ENCODE measurements at places on chromosomes 12 and 14. TPM values are rescaled to one million over a fixed set of nuclear protein-coding genes. Genes with fewer than 3 reads are reported as not detected.

GRCh38 chr14:64806202-64806861, 73.4 kb downstream of the SPTB start:
- H3K27me3 ChIP-seq: no peaks in the 10 kb centered on the region
- DNase-seq: peak; percentile 82
- peaks cover 11% of the 10 kb centered on the region for H3K4me1 ChIP-seq
- peak overlapping the region; percentile 68 for H3K27ac ChIP-seq
- H3K4me3 ChIP-seq: no peak overlapping the region
- H3K36me3 ChIP-seq: no peaks in the 10 kb centered on the region

GRCh38 chr14:101062601-101063000, 159.1 kb upstream of the RTL1 start:
- no peaks in the 10 kb centered on the region for H3K36me3 ChIP-seq
- H3K27me3 ChIP-seq: no peaks in the 10 kb centered on the region
- H3K27ac ChIP-seq: no peak overlapping the region
- no peak overlapping the region for H3K4me3 ChIP-seq
- peak; percentile 45 for DNase-seq

DNA sequence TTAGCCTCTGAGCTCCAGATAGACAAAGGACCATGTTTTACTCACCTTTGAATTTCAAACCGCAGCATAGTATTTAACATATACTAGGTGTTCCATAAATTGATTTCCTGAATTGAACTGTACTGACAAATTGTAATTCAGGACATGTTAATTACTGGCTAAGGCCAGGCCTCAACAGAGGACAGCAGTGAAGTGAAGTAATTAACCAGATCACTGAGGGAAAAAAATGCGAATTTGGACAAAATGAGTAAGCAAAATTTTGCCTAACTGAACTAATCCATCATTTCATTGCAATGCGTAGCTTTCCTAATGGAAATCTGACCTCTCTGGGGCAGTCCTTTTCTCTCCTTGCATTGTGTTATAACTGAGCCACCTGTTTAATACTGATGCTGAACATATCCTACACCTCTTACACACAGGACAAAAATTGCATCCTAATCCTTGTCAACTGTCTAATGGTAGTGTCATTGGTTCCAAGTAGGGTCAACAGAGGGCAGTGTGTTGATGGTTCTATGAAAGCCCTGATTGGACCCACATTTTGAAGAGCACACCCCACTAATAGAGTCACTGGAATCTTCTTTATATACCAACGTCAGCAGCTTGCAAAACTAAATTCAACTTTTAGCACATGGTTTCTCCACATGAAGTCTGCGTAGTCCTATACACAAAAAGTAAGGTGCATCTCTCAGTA, 148.4 kb downstream of the SLC25A21 start:
- H3K27ac ChIP-seq: no peak overlapping the region
- H3K4me1 ChIP-seq: no peaks in the 10 kb centered on the region
- H3K27me3 ChIP-seq: no peaks in the 10 kb centered on the region
- no peaks in the 10 kb centered on the region for H3K36me3 ChIP-seq

DNA sequence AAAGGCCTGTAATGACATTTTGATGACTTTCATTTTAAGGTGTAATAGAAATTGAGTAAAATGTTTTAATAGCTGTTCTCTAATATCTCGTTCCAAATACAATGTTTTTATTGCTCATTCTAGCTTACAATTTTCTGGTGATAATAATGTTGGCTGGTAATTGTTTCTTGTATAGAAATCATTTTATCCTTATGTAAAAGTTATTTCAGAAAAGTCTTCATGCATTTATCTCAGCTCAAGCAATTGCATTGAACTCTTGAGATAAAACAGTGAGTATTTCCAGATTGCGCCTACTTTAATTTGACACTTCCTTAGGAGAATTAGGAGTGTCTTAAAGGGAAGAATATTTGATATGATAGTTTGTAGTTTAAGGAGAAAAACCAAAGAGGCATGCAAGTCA, 4.0 kb downstream of the RMST start:
- peaks cover 2% of the 10 kb centered on the region for H3K27me3 ChIP-seq
- no peak for DNase-seq
- H3K36me3 ChIP-seq: no peaks in the 10 kb centered on the region
- H3K27ac ChIP-seq: no peak overlapping the region
- H3K4me1 ChIP-seq: no peaks in the 10 kb centered on the region
- H3K4me3 ChIP-seq: no peak overlapping the region

GRCh38 chr14:53541411-53541810, 388.3 kb upstream of the DDHD1 start:
- H3K36me3 ChIP-seq: no peaks in the 10 kb centered on the region
- DNase-seq: no peak
- H3K4me1 ChIP-seq: no peaks in the 10 kb centered on the region
- no peak overlapping the region for H3K4me3 ChIP-seq

DNA sequence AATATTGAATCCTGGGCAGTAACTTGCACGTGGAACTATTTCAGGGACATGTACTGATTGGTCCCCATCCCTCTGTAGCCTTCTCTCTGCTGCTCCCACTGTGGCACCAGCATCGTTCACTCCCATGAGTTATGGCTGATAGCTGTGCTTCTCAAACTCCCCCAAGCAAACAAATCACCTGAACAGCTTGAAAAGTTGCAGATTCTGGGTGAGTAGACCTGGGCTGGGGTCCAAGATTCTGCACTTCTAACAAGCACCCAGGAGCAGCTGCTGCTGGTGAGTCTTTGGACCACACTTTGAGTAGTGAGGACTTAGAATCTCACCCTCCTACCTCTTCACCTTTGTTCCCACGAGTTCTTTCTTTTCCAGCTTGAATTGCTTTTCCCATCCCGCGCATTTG, 49.4 kb upstream of the ZFP36L1 start:
- no peak for DNase-seq
- H3K4me3 ChIP-seq: no peak overlapping the region
- H3K4me1 ChIP-seq: no peaks in the 10 kb centered on the region
- H3K36me3 ChIP-seq: peaks cover 4% of the 10 kb centered on the region
- H3K27ac ChIP-seq: no peak overlapping the region

- no peak overlapping the region for H3K4me3 ChIP-seq
- no peak overlapping the region for H3K27ac ChIP-seq
- H3K27me3 ChIP-seq: no peaks in the 10 kb centered on the region
- H3K4me1 ChIP-seq: peaks cover 3% of the 10 kb centered on the region
- DNase-seq: no peak
- no peaks in the 10 kb centered on the region for H3K36me3 ChIP-seq
These were observed 795 bp upstream of the PXN start for GRCh38 chr12:120266180-120266870.

DNA sequence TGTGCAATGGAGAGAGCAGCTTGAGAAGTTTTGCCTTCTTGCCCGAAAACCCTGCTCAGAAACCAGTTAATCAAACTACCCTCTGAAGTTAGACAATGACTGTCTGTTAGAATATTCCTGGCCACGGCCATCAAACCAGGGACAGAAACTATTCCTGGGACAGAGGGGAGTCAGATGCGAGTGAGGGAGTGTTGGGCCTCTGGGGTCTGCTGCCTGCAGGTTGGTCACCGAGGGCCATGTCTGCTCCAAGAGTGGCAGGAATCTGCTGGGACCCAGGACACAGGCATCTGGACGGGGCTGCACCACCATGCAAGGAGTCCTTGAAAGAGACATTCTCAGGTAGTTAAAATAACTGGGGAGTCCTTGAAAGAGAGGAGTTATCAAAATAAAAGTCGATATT, 16.9 kb upstream of the EIF2B2 start:
- H3K4me3 ChIP-seq: no peak overlapping the region
- H3K27ac ChIP-seq: no peak overlapping the region
- DNase-seq: no peak
- no peaks in the 10 kb centered on the region for H3K36me3 ChIP-seq
- no peaks in the 10 kb centered on the region for H3K4me1 ChIP-seq

DNA sequence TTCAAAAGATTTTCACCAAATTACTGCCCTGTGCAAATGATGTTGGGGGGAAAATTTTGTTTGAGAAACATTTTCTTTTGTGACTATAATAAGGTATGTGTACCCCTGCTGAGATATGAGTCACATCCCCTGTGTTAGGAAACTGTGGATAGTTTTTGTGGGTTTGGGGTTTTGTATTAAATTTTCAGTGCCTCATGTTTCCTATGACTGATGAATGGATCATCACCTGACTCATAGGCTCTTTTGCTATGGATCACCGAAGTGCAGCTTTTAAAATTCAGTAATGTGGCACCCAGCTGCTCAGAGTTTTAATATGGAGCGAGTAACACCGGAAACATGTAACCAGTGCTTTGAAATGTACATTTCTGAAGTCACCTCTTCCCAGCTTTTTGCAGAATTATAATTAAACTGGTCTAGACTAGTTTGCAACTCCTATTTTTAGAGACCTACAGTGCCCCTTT, 167.4 kb upstream of the HMGA2 start:
- no peak overlapping the region for H3K27ac ChIP-seq
- no peaks in the 10 kb centered on the region for H3K36me3 ChIP-seq
- no peaks in the 10 kb centered on the region for H3K27me3 ChIP-seq
- H3K4me3 ChIP-seq: no peak overlapping the region
- no peak for DNase-seq

DNA sequence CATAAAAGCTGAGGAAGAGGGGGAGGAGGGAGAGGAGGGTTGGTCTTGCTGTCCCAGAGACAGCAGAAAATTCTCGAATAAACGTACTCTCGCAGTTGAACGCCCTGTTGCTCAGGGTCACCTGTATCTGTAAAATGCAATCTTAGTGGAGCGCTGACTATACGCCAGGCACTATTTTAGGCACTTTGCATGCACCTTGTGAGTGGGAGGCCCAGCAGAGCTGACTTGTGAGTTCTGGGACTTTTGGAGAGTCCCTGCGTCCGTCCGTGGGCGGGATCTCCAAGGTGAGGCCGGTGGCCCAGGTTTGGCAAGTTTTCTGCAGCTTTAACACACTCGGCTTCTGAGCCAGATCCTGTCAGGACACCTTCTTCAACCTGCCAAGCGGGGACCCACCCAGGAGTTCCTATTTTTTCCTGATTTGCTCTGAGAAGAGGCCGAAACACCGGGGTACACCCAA, 32.5 kb upstream of the PLEKHG6 start:
- H3K27me3 ChIP-seq: no peaks in the 10 kb centered on the region
- H3K4me1 ChIP-seq: no peaks in the 10 kb centered on the region
- peak overlapping the region; percentile 34 for H3K27ac ChIP-seq
- H3K4me3 ChIP-seq: no peak overlapping the region

DNA sequence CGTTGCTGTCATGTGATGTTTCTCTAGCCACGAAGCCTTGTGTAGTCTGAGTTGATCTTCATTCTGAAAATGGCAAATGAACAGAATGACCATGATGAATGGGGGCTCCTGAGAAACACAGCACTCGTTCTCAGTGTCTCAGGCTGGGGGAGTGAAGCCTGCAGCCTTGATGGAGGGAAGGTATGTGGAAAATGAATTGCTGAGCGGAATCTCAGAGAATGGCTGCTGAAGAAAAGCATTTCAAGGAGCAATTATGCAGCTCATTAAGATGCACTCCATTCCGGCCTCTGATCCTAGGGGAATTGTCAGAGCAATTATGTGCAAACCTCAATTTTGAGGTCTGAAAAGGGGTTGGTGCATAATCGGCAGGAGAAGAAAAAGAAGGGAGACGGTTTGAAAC, 167.1 kb downstream of the CHST11 start:
- no peak overlapping the region for H3K4me3 ChIP-seq
- no peaks in the 10 kb centered on the region for H3K36me3 ChIP-seq
- no peak overlapping the region for H3K27ac ChIP-seq
- no peak for DNase-seq

DNA sequence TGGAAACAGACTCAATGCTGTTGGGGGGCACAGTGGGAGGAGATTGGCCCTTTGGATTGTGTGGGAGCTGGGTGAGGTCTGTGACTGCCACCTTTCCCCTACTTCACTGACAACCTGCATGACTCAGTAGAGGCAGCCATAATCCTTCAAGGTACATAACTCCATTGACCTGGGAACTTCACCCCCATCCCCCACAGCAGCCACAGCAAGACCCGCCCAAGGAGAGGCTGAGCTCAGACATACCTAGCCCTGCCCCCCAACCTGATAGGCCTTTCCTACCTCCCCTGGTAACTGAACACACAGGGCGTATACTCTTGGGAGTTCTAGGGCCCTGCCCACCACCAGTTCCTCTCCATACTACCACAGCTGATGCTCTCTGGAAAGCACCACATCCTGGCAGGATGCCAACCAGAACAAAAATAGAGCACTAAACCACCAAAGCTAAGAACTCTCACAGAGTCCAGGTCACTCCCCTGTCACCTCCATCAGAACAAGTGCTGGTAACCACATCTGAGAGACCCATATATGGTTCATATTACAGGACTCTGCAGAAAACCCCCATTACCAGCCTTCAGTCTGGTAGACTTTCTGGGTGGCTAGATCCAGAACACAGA, 703.9 kb downstream of the FSCB start:
- no peak for DNase-seq
- H3K27me3 ChIP-seq: no peaks in the 10 kb centered on the region
- no peak overlapping the region for H3K27ac ChIP-seq
- no peak overlapping the region for H3K4me3 ChIP-seq

GRCh38 chr12:59113831-59114615, 193.7 kb upstream of the LRIG3 start:
- peaks cover 2% of the 10 kb centered on the region for H3K4me1 ChIP-seq
- H3K36me3 ChIP-seq: no peaks in the 10 kb centered on the region
- no peak overlapping the region for H3K27ac ChIP-seq

DNA sequence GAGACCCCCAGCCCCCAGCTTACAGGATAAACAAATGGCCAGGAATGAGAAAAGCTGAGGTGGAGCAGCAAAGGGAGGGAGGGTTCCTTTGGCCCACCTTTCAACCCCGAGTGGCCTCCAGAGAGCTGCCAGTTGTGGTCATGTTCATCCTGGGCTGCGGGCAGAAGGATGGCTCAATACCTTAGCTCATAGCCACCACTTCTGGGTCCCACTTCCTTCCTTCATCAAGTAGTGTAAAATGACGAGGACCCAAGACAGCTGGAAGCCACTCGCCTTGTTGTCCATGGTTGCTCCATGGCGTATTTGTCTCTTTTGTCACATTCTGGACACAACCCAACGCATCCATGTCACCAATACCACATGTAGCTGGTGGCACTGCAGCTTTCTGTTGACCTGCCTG, 24.2 kb downstream of the CRACR2A start:
- no peak for DNase-seq
- no peaks in the 10 kb centered on the region for H3K4me1 ChIP-seq
- no peak overlapping the region for H3K27ac ChIP-seq
- no peaks in the 10 kb centered on the region for H3K27me3 ChIP-seq
- no peaks in the 10 kb centered on the region for H3K36me3 ChIP-seq

DEPDC4 gene
- 1.5 TPM for total RNA-seq

IAPP gene
- not detected for total RNA-seq

FOXN4 gene
- total RNA-seq: not detected

RFLNA gene
- 1.9 TPM for total RNA-seq

SYNDIG1L gene
- total RNA-seq: 1.2 TPM

SIX6 gene
- not detected for total RNA-seq
